ENCODE measurements at places on chromosomes 11 and 22. TPM values are rescaled to one million over a fixed set of nuclear protein-coding genes. Genes with fewer than 3 reads are reported as not detected.

The OR52E4 gene
- total RNA-seq, result not detected

The NRIP3 gene
- total RNA-seq, result 1.6 TPM

The PIM3 gene
- 14.7 TPM for total RNA-seq

The RHOG gene
- 7.4 TPM for total RNA-seq

The KIRREL3 gene
- total RNA-seq, result 0.27 TPM

The MAP4K2 gene
- 7.4 TPM for total RNA-seq

The TSPAN32 gene
- total RNA-seq, result 2.7 TPM

The RIC3 gene
- total RNA-seq, result 0.18 TPM

The HPX gene
- total RNA-seq, result 1.3 TPM

The TMEM45B gene
- 0.04 TPM for total RNA-seq

The CHEK2 gene
- 7.4 TPM for total RNA-seq

The HSPB2 gene
- total RNA-seq, result 63.2 TPM

The RIMBP3C gene
- 0.40 TPM for total RNA-seq

The MYBPC3 gene
- 0.13 TPM for total RNA-seq

The IGSF9B gene
- total RNA-seq, result 8.1 TPM

The PRR5L gene
- 8.8 TPM for total RNA-seq

The ANAPC15 gene
- 29.8 TPM for total RNA-seq
